ENCODE measurements at places on chromosomes 2 and 18.

DNA sequence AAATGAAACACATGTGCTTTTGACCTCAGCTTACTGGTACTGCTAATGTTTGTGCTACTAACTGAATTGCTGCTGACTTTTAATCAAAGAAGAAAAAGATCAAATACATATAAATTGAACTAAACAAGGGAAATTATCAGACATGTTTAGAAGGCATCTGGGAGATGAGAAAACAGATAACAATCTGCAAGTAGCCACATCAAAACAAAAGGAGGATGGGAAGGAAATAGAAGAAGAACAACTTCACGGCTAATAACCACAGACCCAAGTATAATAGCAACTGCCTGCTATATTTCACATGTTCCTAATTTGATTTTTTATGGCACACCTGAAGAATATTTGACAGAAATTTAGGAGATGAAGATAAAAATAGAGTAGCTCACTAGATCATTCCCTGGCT lies 542.6 kb upstream of the SYT4 start:
- DNase-seq = no peak

- DNase-seq = no peak
Observed at GRCh38 chr2:183162362-183162761, 38.1 kb downstream of the NUP35 start.

- no peak for DNase-seq
Observed at GRCh38 chr2:169480079-169480465, 778 bp downstream of the BBS5 start.

DNA sequence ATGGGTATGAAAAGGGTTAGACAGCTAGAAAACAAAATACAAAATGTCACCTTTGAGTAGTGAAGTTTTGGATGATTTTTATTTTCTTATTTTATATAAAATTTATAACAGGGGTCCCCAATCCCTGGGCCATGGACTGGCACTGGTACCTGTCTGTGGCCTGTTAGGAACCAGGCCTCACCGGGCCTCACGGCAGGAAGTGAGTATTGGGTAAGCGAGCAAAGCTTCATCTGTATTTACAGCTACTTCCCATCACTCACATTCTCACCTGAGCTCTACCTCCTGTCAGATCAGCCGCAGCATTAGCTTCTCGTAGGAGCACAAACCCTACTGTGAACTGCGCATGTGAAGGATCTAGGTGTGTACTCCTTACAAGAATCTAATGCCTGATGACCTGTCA lies 202.8 kb upstream of the TWIST2 start:
- DNase-seq = no peak

DNA sequence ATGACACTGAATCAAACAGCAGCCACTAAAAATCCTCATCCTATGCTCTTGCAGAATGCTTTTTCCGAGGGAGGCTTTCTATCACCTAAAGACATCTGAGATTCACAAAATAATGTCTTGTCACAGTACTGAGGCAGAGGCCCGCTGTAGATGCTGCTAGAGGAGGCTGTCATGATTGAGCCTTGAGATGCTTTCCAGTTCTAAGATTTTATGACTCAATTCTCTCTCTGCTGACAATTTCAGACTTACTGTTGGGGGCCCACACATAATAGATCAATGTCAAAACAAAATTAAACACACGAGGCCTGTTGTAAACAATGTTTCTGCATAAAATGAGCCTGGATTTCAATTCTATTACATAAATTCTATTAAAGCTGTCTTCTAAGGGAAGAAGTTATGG lies 132.7 kb upstream of the ARL4C start:
- DNase-seq = no peak

DNA sequence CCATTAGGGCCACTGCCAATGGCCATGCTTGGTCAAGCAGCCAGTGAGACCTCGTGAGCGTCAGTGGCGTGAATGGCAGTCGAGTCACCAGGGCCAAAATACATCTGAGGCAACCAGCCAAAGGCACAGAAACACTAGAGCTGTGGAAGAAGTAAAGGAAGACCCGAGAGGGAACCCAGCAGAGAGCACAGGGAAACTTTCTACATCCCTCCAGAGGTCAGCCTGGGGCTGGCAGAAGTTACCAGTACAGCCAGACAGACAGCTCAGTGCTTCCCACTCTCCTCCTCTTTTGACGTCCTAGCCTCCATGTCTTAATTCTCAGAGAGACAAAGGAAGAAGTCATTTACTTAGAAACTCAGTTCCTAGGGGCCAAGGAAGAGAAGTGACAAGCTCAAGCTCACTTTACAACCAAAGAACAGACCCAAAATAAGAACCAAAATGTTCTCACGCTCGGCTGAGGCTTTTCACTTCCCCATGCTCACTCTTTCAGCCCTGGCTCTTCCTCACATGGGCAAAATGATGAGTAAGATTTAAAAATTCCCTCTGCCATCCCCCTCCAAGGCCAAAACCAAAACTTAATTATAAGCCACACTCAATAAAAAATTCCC lies 8.7 kb downstream of the CYRIA start:
- no peak for DNase-seq

GRCh38 chr18:3615374-3615985 lies 165.5 kb downstream of the TGIF1 start:
- DNase-seq = no peak

All from activated CD4-positive, alpha-beta T cell treated with anti-CD3 and anti-CD28 coated beads, Interleukin-2, Interleukin-6, amounts not matched to agents 100 ng/mL and 50 ng/mL, durations not matched to agents 16 hours and 8 hours (primary cell).